ENCODE measurements at places on chromosomes 2 and 18. TPM values are rescaled to one million over a fixed set of nuclear protein-coding genes. Genes with fewer than 3 reads are reported as not detected.

DNA sequence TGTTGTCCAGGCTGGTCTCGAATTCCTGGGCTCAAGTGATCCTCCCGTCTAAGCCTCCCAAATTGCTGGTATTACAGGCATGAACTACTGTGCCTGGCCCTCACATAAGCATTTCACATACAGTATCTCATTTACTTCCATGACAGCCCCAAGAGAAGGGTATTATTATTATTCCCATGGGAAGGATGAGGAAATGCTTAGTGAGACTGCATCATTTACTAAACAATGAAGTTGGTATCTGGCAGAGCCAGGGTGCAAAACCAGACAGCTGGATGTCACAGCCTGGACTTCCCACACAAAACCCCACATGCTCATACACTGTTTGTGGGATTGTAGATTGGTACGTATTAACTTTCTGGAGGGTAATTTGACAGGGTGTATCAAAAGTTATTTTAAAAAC, 29.9 kb downstream of the DAPL1 start:
- no peak for DNase-seq

DNA sequence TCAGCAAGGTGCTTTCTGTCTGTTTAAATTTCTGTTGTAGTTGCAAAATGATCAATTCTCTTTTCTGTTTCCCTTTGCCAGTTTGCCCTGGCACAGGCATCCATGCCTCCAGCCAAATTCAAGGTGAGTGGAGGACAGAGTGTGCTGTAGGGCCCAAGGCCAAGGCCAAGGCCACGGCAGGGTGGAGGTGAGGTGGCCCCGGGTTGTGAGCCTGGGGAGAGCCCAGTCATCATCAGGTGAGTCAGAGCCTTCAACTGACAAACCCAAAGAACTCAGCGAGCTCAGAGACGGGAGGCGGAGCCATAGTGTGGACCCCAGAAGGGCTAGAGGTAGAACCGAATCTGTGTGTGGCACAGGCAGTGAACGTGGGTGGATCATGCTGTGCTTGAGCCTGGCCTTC, 55.7 kb downstream of the BCL2L11 start:
- no peak for DNase-seq

The CARF gene
- 8.7 TPM for total RNA-seq

The RGPD4 gene
- 0.42 TPM for total RNA-seq

GRCh38 chr2:181680055-181680936, at the start of gene NEUROD1:
Gene NEUROD1, minus strand, starts transcription at chr2:181680517. Its CDS starts 1,657 bp downstream, at chr2:181678860.
- no peak for DNase-seq

- no peak for DNase-seq
Observed at GRCh38 chr2:8604262-8604661, 77.6 kb upstream of the ID2 start.

GRCh38 chr2:229922449-229923386, at the start of gene FBXO36:
Gene FBXO36, plus strand, starts transcription at chr2:229922503. Its CDS starts 11 bp downstream, at chr2:229922514.
- peak; percentile 87 for DNase-seq

DNA sequence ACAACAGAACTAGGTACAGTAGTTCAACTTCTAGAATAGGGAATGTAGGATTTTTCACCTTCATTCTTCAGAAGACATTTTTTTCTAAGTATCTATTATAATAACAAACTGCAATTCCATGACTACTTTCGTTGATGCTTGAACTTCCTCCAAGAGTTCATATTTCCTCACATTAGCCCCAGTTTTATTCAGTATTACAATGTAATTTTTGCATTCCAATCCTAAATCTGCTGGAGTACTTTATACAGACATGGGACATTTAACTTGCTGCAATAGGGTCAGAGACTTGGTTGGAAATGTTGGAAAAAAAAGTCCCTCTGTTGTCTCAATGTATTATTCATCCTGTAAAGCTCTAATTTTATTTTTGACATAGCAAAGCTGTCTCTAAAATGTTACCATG, 19.6 kb upstream of the FTCDNL1 start:
- DNase-seq, result no peak

- DNase-seq, result no peak
Observed at GRCh38 chr18:58727776-58728500, 56.7 kb downstream of the MALT1 start.

The POTEC gene
- not detected for total RNA-seq

The KCNE4 gene
- total RNA-seq, result not detected

- DNase-seq, result no peak
Observed at GRCh38 chr2:186728631-186729030, 34.8 kb downstream of the FAM171B start.

- DNase-seq, result no peak
Observed at GRCh38 chr18:13222856-13223281, 4.3 kb downstream of the LDLRAD4 start.

GRCh38 chr2:128320192-128320905, 1.7 kb upstream of the HS6ST1 start:
- no peak for DNase-seq

The EFHD1 gene
- total RNA-seq, result 1.1 TPM

DNA sequence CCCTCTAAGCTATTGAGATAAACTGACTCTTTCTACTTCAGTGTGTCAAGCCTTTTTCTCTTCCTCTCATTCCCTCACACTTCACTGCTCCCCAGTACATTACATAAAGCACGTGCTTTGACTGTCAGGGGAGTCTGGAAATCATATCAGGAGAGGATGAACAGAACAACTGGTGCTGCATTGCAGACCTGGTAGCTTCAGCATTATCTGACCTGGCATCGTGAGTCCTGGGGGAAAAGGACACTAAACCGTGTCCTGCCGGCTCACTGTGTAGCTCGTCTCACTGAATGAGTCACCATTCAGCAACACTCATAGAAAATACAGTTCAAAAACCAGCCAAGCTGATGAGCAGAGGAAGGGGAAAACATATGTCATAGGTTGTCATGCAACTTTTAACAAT, 108.5 kb upstream of the UNC80 start:
- DNase-seq, result no peak

The PRSS56 gene
- total RNA-seq, result not detected

DNA sequence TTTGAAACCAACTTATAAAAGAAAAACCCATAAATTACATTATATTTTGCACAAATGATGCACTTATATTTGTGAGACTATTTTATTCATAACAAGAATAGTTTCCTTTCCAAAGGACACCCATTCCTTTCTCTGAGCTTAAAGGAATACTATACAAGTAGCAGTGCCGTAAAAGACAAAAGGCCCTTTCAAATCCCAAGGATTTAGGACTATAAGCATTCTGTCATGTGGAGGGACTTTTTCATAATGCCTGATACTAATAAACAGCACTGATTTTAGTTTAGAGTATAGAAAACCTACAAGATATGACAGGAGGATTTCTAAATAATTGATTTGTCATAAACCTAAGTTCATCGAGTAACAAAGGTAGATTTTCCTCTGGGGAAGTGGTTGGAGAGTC, 1134.2 kb upstream of the ZEB2 start:
- DNase-seq, result no peak

- DNase-seq, result no peak
Observed at GRCh38 chr2:187478719-187479118, 30.7 kb upstream of the CALCRL start.

GRCh38 chr2:5464657-5465056, 227.5 kb upstream of the SOX11 start:
- no peak for DNase-seq

GRCh38 chr2:4964579-4964978, 727.6 kb upstream of the SOX11 start:
- DNase-seq, result no peak

- DNase-seq, result no peak
Observed at GRCh38 chr2:20984408-20984807, 59.5 kb downstream of the APOB start.

DNA sequence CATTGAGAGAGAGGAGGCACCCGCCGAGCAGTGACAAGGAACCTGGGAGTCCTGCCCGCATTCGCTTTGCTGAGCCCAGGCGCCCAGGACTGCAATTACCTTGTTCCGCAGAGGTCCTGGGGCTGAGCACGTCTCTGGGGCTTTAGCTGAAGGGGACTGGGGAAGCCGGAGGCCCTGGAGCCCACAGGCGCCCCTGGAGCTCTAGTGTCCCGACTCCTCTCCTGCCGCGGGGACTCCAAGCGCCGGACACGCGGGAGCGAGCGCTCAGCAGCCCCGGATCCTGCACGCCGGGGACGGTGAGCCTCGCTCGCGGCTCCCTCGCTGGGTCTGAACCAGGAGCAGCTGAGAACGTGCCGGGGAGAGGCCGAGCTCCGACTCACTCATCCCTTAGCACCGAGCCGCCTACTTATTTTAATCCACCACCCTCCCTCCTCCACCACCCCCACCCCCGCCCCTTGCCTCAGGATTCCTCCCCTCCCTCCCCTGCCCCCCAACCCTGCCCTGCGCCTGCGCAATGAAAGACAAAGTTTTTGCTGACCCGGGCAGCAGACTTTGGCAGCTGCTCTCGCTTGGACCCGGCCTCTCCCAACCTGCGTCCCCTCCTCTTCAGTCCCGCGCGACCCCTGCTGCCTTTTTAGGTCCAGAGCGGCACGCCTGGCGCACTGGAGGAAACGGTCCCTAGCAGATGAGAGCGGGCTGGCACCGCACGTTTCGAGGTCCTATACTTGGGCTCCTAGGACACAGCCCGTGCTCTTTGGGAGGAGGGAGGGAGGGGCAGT, at the start of gene OSR1:
Gene OSR1, minus strand, starts transcription at position 382 of the 779 bp plus-strand sequence. CDS start 4,818 bp downstream, outside the sequence.
- DNase-seq, result no peak

Measured in CD8-positive, alpha-beta T cell (primary cell).